ENCODE measurements at places on chromosomes 5 and 9.

DNA sequence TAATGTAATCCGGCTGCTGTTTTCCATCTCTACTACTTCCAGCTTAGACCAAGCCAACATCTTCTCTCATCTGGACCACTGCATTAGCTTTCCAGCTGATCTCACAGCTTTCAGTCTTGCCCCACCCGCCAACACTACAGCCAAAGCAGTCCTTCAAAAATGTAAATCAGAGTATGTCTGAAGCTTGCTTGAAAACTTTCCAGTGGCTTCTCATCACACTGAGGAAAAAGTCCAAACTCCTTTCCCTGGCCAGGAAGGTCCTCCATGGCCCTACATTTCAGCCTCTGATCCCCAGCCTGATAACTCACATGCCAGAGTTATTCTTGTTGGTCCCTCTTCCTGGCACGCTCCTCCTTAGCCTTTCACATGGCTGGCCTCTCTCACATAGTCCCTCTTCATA, 38.5 kb downstream of the TTC1 start:
- no peak for DNase-seq

DNA sequence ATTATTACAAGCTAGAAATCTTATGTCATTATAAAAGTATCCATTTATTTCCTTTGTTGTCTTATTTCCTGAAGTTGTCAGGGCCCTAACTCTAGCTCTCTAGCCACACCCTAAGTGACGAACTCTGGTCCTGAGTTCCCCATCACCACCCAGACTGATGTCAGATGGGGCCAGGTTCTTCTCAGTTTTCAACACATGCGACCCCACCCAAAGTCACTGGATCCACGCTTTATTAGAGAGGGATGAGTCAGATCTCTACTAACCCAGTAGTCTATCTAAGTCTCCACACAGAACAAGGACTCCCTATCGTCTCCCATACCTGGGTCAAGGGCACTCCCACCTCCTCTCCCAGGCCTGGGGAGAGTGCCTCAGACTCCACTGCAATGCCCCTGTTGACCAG, 6.8 kb upstream of the FEM1C start:
- peak; percentile 20 for DNase-seq

- no peak for DNase-seq
Measured at GRCh38 chr5:71934322-71934721, 173.0 kb upstream of the MAP1B start.

- DNase-seq, result no peak
Measured at GRCh38 chr5:20949636-20950035, 961.6 kb upstream of the CDH18 start.

DNA sequence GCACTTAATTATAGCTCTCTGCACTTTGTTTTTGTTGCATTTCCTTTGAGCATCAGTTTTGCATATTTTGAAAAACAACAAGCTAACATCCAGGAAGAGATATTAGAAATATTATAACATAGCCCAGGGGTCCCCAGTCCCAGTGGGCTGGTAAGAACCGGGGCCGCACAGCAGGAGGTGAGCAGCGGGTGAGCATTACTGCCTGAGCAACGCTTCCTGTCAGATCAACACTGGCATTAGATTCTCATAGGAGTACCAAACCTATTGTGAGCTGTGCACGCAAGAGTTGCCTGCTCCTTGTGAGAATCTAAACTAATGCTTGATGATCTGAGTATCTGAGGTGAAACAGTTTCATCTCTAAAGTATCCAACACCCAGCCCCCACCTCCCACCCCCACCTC, 675.9 kb upstream of the ZNF608 start:
- no peak for DNase-seq

- peak; percentile 92 for DNase-seq
Measured at GRCh38 chr9:37079370-37080164, 40.8 kb upstream of the ZCCHC7 start.

DNA sequence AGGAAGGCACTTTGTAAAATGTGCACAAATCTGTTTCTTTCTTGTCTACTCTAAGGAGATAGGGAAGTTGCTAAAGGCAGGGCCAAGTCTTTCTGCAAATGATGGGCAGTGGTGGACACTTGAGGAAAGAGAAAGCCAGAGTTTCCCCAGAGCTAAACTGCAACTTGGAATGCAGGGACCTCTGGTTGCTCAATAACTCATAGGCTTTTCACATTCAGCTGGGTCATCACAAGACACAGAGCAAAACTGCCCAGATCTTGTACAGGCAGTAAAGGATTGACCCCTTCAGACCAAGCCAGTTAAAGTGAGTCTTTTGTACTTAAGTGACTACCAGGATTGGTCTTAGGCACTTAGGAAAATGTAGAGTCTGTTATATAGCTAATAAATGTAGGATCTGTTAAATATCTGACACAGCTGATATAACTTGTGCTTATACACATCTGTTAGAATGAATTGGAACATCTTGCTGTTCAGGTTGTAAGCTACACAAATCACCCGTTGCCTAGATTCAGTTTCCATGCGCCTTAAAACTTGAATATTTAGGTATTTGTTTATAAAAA, 13.5 kb upstream of the AGXT2 start:
- no peak for DNase-seq

DNA sequence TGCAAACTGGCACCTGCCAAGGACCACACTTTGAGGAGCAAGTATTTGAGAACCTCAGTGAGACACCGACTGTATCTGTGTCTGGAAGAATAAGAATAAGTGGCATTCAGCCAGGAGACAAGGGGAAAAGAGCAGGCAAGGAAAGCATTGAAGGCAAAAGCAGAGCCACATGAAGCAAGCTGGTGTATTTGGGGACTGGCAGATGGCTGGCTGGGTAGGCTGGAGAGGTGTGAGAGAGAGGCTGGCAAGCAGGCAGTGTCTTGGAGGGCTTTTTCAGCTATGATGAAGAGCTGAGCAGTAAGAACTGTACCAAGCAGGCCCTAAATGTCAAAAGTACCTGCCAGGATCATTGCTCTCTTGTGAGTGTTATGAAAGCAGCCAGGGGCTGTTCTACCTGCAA, 14.1 kb upstream of the C5orf58 start:
- no peak for DNase-seq

- DNase-seq, result no peak
Measured at GRCh38 chr9:26833792-26834191, 58.8 kb downstream of the CAAP1 start.

DNA sequence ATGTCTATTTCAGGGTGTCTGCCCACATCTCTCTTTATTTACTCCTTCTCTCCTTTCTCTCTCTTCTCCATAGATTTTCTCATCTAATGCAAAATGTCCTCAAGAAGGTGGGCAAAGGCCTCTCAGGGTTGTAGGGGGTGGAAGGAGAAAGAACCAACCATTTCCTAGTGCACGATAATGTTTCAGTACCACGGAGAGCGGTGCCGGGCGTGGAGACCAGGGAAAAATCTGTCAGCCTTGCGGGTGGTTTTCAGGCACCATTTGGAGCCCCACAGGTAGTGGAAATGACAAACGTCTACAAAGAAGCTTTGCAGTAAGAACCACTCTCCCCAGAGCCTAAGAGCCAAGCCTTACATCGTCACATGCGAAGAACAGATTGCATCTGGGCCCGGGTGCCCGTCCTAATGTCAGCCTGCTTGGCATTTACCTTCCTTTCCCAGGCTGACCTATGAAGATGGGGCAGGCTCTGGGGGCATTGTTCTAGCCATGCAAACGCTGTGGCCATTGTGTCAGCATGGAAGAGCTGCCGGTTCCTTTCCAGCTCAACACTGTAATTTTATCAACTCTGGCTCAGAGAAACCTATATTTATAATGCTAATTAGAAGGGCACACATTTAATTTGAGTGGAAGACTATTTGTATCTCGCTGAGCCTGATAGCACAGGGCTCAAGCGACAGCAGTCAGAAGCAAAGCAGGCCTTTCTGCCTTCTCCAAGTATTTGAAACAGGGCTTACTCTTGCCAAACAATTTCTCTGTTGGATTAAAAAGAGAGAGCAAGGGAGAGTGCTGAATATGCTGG, 430.1 kb upstream of the WWC1 start:
- DNase-seq, result no peak

DNA sequence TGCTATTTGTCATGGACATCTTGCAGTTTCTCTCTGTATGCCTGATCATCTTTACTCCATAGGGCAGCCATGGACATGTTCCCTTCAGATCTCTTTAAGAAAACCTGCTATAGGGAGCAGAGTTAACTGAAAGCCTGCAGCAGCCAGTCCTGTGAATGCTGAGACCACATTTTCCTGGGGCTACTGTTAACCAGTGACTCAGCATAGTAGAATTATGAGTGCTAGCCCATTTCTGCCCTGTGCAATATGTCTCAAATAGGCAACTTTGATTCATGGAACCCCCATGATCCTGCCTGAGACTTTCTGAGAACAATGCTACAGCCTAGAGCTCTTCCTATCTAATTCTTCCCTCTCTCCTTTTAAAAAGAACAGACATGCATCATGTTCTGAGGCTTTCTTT, 624.2 kb downstream of the CHSY3 start:
- peak; percentile 70 for DNase-seq

- DNase-seq, result no peak
Measured at GRCh38 chr5:60036192-60036938, 142.8 kb upstream of the PDE4D start.

- DNase-seq, result no peak
Measured at GRCh38 chr9:78122631-78123030, 91.0 kb upstream of the GNAQ start.

GRCh38 chr9:75739884-75740611, 150.4 kb upstream of the PCSK5 start:
- DNase-seq, result no peak

GRCh38 chr5:16616536-16617273, at the start of gene RETREG1:
Gene RETREG1 (minus strand): TSS chr5:16616997. CDS start chr5:16616971, 26 bp downstream.
- no peak for DNase-seq

- DNase-seq, result peak; percentile 92
Measured at GRCh38 chr9:35116898-35117551, 1.4 kb upstream of the ATOSB start.

- DNase-seq, result peak; percentile 48
Measured at GRCh38 chr5:1881098-1881572, 1.6 kb downstream of the IRX4 start.

DNA sequence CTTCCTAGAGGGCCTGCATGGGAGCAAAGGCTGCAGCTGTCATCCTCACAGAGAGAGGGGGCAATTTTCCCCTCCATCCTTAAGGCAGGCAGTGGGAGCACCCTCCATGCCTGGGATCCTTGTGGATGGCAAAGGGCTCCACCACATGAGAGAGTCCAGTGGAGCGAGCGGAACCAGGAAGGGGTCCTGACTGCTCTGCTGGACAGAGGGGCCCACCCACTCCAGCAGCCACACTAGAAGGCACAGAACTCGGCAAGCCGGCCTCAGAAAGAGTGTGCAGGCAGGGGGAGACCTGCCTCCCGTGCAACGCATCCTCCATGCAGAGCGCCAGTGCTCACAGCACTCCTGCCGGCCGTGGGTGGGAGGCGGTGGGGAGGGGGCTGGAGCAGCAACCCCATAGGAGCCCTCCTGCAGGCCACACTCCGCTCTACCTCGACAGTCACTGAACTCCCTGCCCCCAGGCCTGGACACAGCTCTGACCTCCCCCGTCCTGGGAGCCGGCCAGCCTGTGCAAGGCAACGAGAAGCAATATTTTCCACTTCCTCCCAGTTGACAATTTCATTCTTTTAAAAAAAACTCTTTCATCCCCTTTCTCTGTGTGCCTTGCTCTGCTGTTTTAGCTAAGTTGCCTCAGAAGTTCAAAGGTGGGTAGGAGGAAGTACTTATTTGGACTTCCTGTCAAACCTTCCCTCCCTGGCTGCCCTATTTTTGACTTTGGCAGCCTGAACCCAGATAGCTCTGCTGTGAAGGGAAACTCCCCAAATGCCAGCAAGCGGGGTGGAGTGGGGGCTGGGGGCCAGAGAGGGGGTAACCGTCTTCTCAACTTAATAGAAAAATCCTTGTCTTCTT, 5.3 kb upstream of the LCP2 start:
- DNase-seq, result no peak

DNA sequence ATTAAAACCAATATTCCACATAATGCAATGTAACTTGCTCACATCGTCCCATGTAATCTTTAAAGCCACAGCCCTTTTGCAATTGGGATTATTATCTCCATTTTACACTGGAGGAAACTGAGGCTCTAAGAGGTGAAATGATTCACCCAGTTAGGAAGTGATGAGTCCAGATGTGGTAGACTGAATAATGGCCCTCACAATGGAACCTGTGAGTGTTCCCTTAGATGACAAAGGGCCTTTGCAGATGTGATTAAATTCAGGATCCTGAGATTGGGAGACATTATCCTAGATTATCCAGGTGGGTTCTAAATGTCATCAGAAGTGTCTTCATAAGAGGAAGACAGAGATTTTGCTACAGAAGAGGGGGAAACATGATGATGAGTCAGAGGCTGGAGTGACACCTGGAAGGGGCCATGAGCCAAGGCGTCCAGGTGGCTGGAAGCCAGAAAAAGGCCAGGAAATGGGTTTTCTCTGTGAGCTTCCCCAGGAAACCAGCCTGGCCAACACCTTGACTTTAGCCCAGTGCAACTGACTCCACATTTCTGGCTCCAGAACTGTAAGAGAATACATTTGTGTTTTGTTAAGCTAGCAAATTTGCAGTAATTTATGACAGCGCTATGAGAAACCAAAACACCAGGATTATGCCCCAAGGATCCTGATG, 139.1 kb downstream of the KCNIP1 start:
- DNase-seq, result no peak

Measured in fibroblast of skin of right quadriceps (primary cell).